OCI-M1 (cell line): ENCODE measurements at places on chromosomes 7 and 10.

GRCh38 chr10:102644066-102644645 lies at the start of gene TRIM8:
Gene TRIM8, plus strand, starts transcription at chr10:102644479. Its CDS starts 139 bp downstream, at chr10:102644618.
- DNase-seq, result peak; percentile 85

- DNase-seq, result no peak
Observed at GRCh38 chr7:49797987-49798660, 24.7 kb downstream of the VWC2 start.

DNA sequence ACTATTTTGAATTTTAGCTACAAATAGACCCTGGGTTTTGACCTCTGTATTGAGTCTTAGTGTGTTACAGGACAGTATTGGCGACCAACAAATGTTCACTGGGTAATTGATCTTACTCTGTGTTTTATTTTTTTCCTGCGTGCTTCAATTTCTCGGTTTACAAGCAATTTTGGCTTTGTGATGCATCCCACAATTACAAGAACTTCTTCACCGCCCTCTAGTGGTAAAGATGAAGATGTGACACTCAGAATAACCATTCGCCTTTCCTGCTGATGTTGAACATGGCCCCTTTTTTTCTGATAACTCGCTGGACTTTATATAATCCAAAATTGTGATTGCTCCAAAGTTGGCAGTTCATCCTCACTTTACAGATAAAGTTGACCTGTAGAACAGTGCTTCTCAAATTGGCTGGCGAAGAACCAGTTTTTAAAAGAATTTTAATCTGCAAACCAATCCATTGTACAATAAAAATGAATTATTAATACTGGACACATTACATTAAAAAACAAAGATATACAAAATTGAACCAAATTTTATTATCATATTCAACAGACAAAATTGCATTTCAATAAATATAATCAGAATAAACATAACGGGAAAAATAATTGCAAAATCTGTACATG lies 20.2 kb upstream of the SMC3 start:
- DNase-seq, result peak; percentile 80

- DNase-seq, result no peak
Observed at GRCh38 chr10:24324651-24325050, 115.7 kb downstream of the KIAA1217 start.

DNA sequence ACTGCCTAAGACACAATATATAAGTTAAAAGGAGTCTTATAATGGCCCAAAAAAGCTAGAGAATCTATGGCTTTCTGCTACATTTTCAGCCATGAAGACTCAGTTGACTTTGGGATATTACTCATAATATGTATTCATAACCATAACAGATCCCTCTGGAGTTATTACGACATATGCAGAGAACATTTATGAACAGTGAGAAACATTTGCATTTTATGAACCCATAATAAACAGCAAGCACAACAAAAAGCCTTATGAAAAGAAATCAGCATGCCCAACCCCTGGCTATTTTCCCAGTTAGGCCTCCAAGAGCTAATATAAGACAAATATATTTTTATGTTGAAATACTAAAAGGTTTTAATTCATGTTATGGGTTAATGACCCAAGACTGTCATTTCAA lies 52.4 kb downstream of the ARMH3 start:
- DNase-seq, result no peak

DNA sequence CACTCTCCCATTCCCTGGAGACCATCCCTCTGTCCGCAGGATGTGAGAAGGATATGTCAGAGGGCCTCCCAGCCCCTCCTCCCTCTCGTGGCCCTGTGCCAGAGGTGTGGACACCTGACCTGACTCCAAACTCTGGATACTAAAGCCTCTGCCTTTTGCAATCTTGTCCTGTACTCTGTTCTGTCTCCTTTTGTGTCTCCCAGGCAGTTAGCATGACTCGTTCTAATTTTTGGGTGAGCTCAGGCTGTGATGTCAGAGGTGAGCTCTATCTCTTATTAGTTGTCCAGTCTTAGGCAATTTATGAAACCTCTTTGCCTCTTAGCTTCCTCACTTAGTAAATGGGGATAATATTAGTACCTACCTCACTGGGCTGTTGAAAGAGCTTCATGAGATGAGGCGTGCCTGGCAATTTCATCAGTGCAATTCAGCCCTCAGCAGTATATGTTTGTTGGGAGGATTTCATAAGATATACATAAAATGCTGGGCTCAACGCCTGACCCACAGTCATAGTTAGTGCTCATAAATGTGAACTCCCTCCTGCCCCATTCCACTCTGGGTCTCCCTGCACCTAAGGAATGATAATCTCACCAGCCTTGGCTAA lies 10.9 kb downstream of the MARVELD1 start:
- no peak for DNase-seq

DNA sequence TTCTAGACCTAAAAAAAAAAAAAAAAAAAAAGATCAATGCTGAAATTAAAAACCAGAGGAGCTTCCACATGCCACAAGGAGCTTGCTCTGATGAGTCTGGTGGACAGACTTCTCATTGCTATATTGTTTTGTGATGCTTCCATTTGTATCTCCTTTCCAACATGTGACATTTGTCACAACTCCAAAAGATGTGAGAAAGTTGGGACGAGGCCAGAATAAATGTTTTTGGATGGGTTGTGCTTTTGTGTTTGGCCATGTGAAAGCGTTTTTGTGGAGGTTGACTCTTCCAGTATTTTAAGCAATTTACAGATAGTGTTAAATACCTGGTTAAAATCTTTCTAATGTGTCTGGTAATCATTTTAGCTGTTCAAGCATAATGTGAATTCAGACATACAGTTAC lies 280.1 kb downstream of the SKAP2 start:
- DNase-seq, result no peak

DNA sequence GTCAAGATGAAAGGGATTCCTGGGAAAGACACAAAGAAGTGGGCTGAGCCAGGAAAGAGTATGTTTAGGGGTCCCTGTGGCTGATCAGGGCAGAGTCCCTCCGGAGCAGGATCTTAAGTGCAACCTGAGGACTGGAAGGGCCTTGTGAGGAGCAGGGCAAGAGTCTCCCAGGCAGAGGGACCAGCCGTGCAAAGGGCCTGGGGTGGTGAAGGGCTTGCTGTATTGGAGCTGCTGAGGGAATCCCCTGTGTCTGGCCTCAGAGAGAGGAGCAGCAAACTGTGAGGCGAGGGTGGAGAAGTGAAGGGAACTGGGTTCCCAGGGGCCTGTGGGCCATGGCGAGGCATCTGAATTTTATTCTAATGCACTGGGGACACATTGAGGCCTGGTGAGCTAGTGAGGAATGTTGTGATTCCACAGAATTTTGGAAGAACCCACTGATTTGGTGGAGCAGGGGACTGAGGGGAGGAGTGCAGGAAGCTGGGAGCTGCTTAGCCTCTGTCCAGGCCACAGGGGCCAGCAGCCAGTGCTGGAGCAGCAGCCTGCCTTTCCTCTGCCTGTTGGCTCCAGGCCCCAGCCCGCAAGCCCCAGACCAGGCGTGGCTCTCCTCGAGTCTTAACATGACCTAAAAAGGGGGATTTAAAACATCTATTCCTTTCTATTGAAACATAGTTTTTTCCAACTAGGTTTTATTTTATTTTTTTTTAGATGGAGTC lies 138.4 kb upstream of the IGFBP3 start:
- DNase-seq, result no peak

DNA sequence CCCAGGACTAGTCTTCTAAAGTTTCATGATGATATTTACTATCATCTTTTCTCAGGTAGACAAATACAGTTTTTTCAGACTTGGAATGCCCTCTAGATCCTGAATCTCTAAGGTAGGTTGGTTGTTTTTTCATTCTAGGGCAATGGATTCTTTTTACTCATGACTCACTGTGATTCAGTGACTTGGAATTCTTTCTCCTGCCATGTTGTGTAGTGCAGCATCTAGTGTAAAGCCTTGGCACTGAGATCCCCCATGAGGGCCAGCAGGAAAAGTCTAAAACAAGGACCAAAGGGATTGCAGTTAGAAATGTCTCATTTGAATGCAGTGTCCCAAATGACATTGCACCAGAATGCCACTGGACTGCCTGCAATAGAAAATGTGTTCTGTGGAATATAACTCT lies 430.4 kb downstream of the NEBL start:
- no peak for DNase-seq

DNA sequence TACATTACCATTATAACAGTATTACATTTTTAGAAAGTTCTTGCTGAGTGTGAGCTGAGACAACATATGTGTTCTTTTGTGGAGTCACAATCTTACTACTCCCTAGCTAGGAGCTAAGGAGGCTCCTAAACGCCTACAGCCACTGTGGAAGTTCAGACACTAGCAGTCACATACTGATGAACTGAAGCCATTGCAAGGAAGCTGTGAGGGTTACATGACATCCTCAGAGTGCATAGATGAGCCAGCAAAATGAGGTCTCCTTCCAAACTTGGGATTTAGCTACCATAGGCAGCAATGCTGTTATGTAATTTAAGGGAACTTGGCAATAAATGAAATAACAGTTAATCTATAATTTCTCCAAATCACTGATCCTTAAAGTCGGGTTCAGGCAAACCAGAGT lies 10.8 kb upstream of the ST7 start:
- DNase-seq, result no peak

DNA sequence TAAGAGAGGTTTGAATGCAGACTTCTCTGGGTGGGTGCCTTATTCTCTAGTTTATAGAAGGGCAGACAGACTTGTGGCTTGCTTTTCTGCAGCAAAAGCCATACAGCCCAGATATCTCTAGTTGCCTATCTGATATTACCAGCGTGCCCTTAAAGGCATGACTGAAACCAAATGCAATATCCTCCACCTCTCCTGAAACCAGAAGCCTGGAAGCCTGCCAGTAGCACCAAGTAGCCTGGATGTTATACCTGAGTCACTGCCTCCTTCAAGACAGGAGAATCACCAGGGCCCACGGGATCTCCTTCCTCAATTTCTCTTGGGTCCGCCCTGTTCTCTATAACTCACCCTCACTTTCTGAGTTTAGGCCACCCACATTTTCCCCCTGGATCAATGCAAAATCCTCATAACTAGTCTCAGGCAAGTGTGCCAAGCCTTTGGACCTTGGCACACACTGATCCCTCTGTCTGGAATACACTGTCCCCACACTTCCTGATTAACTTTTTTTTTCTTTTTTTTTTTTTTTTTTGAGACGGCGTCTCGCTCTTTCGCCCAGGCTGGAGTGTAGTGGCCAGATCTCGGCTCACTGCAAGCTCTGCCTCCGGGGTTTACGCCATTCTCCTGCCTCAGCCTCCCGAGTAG lies 638.4 kb downstream of the GALNT17 start:
- DNase-seq, result no peak

DNA sequence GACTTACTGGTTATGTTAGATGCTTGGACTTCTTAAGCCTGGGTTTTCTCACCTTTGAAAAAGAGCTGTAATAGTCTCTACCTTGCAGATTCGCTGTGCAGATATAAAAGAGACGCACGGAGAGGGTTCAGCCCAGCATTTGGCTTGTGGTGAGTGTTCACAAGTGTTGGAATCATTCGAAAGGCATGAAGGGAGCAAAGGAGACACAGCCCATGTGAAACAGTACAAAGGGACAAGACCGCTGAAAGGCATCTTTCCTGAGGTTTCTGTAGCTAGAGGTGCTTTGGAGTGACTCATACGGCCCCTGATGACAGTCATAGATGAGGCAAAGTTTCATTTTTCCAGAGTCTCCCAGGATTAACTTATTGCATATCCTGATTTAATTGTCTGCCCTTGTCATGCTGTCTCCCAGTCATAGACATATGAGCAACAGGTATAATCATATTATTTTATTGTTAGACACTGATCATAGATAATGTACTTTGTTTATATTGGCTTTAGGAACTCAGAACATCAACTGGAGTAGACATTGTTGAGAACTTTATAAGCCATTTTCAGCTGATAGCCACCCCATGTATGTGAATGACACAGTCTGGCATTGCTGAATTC lies 171.1 kb downstream of the ADRA2A start:
- DNase-seq, result no peak

GRCh38 chr7:18495412-18496340 lies at the start of gene HDAC9:
Gene HDAC9, plus strand, starts transcription at chr7:18495749. Its CDS starts 554 bp downstream, at chr7:18496303.
- DNase-seq, result peak; percentile 76
